AG08395 (cell line): ENCODE measurements at places on chromosomes 6 and 20.

- no peak for DNase-seq
Measured at GRCh38 chr6:24069526-24069925, 56.5 kb upstream of the NRSN1 start.

DNA sequence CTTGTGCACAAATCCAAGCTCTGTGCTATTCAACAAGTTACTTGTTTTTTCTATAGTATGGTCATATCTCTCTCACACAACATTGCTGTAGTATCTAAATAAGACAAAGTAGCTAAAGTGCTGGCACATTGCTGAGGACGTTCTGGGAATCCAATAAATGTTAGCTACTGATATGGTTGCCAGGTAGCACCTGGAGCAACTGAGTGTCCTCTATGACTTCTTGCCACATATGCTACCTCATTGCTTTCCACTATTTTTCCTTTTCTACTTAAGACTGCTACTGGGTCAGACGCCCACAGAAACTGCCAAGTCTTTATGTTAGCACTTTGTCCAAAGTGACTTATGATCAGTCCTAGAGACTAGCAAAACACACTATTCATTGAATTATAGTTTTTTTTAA, 85.3 kb downstream of the SYCP2 start:
- DNase-seq, result no peak

DNA sequence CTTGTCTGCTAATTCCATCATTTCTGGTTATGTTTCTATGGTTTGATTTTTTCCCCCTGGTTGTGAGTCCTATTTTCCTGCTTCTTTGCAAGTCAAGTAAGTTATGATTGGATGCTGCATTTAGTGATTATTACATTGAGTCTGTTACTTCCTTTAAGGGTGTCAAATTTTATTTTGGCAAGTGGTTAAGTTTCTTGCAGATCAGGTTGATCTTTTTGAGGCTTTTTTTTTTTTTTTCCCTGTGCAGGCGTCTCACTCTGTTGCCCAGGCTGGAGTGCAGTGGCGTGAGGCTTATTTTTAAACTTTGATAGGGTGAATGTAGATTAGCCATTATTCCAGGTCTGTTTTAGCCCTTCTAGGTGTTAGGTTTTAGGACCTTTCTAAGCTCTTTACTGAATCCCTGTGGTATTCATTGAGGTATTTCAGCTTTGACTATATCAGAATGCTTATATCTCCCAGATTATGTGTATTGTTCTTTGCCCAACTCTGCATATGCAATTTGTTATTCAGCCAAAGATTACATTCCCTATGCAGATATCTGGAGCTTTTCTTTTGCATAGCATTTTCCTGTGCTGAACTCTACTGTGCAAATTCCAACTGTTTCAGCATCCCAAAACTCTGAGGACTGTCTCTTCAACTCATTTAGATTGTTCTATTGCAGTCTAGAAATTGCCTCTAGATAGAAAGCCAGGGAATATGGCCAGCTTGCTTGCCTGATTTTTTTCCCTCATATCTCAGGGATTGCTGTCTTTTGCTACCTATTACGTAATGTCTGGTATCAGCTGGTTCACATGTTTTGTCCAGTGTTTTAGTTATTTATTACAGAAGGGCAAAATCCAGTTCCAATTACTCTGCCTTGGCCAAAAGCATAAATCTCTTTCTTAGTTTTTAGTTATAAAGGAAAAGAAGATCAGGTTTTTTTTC, 113.3 kb downstream of the AFG1L start:
- no peak for DNase-seq

DNA sequence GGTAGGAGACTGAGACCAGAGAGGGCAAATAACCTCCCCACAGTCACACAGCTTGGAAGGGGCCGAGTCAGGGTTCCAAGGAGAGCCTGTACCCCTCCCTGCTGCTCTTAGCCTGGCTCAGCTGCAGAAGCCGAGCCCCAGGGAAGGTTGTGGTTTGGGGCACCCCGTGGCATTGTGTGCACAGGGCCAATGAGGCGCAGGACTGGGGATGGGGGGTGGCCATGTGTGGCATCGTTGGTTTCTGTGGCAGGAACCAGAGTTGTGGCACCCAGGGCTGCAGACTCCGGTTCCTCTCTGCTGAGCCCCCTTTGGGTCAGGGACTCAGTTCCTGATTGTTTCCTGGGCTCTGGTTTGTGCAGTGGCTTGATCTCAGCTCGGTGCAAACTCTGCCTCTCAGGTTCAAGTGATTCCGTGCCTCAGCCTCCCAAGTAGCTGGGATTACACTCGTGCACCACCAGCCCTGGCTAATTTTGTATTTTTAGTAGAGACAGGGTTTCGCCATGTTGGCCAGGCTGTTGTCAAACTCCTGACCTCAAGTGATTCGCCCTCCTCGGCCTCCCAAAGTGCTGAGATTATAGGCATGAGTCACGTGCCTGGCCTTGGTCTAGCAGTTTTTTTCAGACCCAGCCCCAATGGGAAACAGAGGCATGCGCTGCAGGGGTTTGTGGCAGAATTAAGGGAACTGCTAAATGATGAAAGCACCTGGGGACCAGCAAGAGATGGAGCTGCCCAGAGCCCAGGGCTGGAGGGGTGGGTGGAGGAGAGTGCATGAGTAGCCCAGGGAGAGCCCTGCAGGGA, 221.0 kb upstream of the SULF2 start:
- no peak for DNase-seq

DNA sequence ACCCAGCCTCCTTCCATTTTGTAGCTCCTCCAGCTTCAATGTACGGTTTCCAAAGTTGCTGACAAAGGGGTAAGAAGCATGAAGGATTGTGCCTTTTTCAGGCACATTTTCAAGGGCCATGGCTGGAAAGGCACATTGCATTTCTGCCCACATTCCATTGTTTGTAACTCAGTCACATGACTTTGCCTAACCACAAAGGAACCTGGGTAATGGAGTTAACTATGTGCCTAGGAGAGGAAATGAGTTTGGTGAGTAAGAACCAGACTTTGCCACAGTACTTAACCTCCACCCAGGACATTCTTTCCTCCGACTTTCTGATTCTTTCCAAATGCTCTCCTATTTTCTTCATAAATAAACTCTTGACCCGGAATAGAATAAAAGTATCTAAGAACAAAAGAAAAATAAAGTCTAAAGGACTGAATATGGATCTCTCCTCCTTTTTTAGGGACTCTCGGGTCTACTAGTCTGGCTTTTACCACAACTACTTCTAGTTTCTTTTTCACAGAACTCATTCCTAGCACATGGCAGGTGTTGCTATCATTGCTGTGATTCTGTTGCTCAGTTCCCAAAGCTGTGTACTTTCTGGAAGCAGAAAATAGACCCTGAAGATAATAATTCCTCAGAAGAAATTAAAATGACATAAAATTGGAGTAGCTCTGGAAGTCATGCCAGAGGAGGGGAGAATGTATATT, 81.5 kb upstream of the ISM1 start:
- peak; percentile 21 for DNase-seq

DNA sequence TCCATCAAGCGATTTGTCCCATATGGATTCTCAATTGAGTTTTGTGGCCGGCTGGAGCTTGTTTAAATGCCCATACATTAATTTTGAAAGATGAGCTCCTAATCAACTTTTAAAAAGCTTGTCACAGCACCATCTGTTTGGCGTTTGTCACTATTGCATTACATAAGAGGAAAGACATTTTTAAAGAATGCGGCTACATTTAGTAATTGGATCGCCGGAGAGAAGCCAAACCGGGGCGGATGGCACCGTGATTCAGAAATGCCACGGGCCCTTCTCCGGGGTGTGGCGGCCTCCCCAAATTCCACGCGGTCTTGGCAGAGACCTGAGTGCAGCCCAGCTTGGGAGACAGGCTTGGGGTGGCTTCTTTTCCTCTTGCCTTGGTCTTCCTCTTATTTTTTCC, 67.7 kb upstream of the ZNFX1 start:
- DNase-seq, result peak; percentile 90

DNA sequence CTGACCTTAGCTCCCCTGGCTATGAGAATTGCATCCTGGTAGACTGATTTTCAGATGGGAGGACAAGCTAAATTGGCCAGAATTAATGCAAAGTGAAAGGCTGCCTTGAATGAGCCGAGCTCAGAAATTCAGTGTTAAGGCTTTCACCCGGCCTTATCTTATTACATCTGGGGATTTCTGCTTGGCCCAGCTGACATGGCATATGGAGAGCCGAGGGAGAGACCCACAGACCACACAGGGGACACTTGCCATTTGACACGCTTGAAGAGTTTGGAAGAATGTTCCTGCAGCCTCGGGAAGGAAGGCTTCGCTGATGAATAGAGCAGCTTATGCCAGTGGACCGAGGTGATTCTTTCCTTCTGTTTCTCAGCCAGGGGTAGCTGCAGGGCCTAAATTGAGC, 9.0 kb downstream of the MOCS3 start:
- DNase-seq, result no peak

DNA sequence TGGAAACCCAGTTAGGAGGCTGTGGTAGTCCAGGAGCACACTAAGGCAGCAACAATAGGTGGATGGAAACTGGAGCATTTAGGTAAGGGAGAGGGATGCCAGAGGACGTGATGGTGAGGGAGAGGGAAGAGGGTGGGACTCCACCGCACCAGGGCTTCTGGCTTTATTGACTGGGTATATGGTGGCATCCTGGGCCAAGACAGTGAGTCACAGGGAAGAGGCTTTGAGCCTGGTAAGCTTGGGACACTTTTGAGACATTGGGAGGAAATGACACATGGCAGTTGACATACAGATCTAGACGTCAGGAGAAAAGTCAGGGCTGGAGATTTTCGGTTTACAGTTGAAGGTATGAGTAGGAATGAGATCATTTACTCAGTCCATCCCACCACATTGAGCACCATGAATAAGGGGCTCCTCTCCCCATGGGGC, 14.9 kb downstream of the NT5E start:
- peak; percentile 74 for DNase-seq

DNA sequence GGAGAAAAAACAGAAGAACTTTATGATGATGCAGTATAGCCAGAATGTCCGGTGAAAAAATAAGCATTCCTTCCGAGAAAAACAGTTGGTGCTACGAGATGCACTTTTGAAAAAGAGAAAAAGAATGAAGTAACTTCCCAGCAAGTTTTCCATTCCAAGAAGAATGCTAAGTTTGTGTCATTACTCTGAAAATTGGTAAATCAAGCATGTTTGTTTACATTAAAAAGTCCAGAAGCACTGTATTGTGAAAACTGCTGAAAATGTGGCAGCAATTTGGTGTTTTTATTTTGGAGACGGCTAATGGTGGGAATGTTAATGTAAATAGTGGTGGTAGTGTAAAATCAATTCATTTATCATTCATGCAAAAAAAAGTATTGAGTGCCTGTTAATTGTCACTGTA, 46.3 kb downstream of the MKKS start:
- no peak for DNase-seq

- DNase-seq, result peak; percentile 27
Measured at GRCh38 chr6:6331946-6332601, 11.6 kb upstream of the F13A1 start.

DNA sequence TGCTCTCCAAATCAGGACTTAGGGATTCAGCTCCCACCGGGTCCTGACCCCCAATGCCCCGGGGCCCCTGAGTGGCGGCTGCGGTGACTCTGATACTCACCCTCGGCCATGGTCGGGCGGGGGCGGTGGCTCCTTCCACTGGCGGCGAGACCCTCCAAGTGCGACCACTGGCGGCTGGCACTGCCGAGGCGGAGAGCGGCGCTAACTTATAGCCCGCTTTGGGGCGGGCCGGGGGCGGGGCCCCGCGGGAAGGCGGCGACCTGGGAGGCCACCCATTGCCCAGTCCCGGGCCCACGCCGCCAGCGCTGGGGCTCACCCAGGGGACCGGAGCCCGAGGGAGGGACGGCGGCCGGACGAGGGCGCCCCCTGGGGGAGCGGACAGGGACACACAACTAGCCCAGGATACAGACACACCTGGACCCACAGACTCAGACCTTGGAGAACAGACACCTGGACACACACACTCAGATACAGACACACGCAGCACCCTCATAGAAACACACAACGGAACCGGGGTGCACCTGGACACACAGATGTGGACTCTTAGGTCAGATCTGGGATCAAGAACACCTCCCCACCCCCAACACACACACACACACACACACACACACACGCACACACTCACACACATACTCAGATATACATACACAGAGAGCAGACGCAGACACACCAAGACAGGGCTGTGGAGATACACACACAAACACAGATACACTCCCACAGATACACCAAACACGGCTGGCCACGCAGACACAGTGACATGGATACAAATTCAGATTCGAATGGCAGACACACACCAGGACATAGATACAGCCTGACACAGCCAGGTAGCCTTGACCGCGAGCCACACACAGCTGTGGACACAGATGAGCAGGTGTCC, at the start of gene TGM2:
TSS of gene TGM2 (minus strand) at position 182 of the 877 bp plus-strand sequence. CDS start at position 110, 72 bp downstream.
- peak; percentile 71 for DNase-seq

- no peak for DNase-seq
Measured at GRCh38 chr6:82866446-82866845, 199.2 kb downstream of the UBE3D start.

DNA sequence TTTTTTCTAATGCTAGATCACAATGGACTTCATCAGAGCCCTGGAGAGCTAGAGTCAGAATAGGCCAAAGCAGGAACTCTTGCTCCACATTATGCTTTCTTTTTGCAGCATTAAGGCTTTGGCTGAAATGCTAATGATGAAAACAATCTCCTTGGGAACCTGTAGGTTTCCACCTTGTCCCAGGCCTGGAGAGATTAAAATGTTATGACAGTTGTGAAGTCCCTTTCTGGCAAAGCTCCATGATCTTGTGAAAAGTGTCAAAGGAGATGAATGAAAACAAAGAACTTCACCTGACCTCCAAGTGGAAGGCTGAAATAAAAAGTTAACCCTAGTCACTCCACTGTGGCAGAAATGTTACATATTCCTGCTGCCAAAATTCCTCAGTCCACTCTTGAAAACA, 64.0 kb upstream of the LRRC1 start:
- no peak for DNase-seq

GRCh38 chr6:139380168-139380567, 5.7 kb upstream of the CITED2 start:
- DNase-seq, result no peak

GRCh38 chr6:14252271-14252850, 134.8 kb downstream of the CD83 start:
- no peak for DNase-seq

DNA sequence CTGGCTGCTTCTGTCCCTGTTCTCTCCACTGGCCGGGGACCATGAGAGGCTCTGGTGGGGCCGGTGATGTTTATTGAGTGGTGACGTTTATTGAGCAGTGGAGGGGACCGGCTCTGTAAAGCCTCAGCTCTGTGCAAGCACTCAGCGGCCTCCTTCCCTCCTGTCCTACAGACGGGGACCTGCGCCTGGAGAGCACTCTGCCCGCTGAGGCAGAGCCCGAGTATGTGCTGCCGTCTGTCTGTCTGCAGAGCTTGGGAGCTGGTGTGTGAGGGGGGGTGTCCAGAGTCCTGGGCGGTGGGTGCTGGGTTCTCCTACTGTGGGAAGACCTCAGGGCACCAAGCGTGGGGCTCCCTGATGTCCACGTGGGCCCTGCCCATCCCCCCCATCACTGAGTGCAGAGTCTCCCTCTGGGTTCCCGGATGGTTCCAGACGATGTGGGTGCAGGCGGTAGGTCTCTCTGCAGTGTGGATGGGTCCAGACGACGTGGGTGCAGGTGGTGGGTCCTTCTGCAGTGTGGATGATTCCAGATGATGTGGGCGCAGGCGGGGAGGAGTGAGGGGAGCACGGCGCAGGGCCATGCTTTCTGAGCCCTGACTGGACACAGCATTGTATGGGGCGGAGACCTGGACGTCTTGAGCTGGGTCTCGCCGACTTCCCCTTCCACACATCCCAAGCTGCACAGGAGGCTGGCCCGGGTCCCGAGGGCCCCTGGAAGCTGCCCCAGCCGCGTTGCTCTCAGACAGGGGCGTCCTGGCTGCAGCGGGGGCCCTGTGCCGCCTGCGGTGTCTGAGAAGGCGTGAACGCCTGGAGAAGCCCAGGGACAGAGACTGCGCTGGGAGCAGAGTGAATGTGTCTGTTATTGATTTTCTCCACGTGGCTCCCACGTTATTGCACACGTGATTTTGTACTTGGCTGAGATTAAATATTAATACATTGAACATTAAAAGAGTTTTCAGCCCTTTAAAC, 14.9 kb upstream of the BHLHE23 start:
- DNase-seq, result no peak
